Choroid plexus epithelial cell (primary cell): ENCODE measurements at places on chromosomes 4 and X.

GRCh38 chr4:65917486-65917885 lies 247.2 kb upstream of the EPHA5 start:
- peak; percentile 54 for DNase-seq

- DNase-seq = peak; percentile 60
Observed at GRCh38 chr4:165461159-165461821, 82.5 kb downstream of the CPE start.

GRCh38 chr4:161486461-161486860 lies 677.3 kb downstream of the FSTL5 start:
- no peak for DNase-seq

DNA sequence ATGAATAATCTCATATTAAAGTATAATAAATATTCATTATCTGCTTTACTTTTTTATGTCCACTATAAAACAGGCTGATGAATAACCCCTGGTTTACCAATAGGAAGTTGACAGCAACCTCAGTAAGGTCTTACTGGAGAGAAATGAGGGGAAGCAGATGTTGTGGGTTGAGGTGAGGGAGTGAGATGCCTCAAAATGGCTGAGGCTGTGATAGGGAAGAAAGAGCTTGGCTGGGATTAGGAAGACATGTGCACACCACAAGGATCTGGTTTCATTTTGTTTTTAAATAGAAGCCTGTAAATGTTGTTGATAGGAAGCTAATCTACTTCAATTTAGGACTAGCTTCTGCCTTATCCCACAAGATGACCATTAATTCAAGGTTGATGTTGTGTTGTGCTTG lies 14.4 kb upstream of the CYBB start:
- DNase-seq = no peak

DNA sequence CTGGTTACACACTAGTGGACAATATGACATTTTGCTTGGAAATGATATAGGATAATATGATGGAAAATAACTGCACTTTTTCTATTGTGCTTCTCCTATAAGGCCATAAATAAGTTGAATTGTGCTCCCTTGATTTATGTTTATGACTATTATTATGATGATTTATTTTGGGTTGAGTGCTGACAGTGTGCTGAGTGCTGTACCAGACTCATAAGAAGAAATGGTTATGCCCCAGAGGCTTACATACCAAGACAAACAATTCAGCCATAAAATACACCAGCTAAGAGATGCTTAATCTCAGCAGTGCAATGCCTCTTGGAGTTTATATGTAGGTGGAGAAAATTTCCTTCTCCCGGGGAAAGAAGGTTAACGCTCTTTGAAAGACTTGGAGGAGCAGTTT lies 199.8 kb upstream of the NOCT start:
- no peak for DNase-seq

DNA sequence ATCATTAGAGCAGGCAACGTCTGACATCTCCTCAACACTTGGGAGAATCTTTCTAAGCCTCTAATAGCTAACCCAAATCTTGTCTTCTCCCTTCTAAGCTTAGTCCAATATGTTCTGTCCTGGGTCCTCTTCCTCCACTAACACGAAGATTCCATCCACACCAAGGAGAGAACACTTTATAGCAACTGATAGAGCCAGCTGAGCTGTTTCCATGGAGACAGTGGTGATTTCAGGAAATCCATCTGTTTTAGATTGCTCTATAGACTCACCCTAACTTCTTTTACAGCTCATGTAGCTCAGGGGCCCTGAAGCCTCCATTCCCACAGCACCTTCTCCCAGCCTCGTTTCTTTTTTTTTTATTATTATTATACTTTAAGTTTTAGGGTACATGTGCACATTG lies 37.4 kb downstream of the SCD5 start:
- no peak for DNase-seq

DNA sequence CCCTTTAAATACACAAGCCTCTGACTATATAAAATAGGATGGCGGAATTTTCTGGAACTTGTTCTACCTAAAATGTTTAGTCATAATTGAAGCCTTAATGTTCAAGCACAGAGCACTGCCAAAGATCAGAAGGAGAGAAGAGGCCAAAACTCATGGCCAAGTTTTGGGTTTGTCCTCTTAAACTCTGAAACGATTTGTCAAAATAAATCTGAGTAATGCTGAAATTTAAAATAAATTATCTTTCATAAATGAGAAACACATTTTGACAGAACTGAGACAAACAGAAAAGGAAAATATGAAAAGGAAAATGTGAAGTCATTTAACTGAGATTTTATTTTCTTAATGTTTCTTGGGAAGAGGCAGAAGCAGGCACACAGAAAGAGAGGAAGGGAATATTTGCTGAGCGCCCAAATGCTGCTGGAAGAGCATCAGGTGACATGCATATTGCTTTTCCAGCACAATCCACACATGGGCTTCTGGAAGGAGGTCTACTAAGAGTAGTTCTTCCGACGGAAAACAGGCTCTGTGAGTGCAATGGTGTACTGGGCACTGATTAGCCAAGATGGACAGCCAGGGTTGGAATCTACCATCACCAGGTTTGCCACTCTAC lies 47.4 kb upstream of the ZNF518B start:
- no peak for DNase-seq

- DNase-seq = peak; percentile 33
Observed at GRCh38 chr4:137343221-137343620, 189.1 kb downstream of the PCDH18 start.

GRCh38 chrX:22126327-22126726 lies 94.2 kb downstream of the PHEX start:
- DNase-seq = peak; percentile 17
